ENCODE measurements at places on chromosomes 16 and 17. TPM values are rescaled to one million over a fixed set of nuclear protein-coding genes. Genes with fewer than 3 reads are reported as not detected.
A peak's percentile ranks its signal among the peaks of the same experiment; 100 is the strongest.

Gene TMEM88
- 5.8 TPM for total RNA-seq

Gene CA7
- total RNA-seq = not detected

Gene DNAH9
- total RNA-seq = 0.07 TPM

Gene EVPLL
- total RNA-seq = not detected

DNA sequence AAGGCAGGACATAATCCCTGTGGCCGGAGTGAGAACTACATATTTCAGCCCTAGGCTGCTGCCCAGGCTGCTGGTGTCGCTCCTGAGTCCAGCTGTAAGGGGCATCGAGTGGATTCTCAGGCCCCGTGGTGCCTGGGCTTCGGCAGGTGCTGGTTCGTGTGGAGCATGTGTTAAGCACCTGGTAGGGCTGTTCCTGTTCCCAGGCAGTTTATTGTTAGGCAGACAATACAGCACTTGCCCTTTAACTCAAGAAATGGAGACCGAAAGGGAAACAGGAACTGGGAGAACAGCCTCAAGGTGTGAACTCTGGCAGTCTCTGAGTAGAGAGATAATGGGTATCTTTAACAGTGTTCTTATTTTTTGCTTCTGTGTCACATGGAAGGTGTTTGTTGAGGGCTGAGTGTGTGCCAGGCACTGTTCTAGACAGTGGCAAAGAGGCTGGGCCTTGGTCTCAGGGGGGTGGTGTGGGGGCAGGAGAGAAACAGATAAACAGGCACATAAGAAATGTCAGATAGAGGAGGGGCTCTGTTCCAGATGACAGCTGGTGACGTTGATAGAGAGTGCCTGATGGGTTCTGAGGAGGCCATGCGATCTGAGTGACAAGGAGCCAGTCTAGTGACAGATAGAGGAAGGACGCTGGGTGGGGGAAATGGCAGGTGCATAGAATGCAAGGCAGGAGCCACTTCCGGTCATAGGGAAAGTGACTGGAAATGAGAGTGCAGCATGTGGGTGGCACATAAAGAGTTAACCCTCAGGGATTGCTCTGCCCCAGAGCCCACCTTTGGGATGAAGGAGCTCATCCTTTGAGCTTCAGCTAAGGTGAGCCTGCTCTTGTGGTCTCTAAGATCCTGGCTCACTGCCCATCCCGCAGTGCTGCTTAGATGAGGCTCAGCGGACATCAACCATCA is 33.8 kb downstream of the EPN2 start:
- no peak for DNase-seq

DNA sequence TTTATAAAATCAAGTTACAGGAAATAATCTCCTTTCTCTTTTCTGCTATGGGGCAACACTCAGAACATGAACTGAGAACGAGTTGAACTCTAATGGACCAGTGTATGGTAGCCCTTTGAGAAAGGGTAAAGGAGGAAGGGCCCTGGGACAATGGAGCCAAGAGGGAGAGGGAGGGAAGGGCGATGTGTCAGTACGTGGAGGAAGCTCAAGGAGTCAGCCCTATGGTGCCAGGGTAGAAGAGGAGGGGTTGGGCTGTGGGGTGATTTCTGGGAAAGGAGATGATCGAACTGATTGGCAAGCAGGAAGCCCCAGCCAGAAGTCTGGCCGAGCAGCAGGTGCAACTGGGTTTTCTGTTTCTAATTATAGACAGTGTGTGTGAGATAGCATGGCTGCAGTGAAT is 4.3 kb upstream of the WIPI1 start:
- DNase-seq = no peak

GRCh38 chr16:1784977-1785845 is 2.5 kb downstream of the NUBP2 start:
- DNase-seq = no peak

DNA sequence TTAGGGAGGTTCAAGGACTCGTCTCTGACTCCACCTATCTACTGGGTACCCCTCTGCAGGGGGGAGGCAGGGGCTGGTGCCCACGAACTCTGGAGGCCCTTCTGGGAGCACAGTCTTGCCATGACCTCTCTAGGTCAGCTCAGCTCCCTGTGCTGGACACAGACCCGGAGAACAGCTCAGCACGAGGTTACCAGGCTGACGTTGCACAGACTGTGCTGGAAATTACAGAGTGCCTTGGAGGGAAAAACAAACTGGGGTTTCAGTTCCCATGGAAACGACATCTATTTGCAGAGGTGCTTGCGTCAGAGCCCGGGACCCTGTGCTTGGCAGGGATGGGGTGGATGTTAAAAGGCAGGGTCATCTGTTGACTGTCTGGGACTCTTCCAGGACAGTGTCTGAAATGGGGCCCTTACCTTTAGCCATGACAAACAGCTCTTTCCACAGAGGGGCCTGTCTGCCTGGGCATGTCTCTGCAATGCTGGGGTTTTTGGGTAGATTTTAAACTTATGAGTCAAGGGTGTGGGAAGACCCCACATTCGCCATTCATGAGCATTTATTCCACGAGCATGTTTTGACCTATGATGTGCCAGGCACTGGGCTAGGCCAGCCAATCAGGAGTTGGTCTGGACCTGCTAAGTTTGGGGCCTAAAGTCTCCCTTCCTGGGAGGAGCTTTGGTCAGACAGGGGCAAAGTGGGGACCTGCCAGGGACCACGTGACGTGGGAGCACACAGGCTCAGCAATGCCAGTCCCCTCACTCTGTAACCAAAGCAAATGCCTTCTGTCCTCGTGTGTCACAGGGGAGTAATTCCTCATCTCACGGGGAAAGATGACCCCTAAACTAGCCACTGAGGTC is 22.5 kb downstream of the CCR7 start:
- DNase-seq = peak; percentile 19

Data from pulmonary artery endothelial cell (primary cell).